ENCODE measurements at places on chromosomes 11 and 22.
A peak's percentile ranks its signal among the peaks of the same experiment; 100 is the strongest.

DNA sequence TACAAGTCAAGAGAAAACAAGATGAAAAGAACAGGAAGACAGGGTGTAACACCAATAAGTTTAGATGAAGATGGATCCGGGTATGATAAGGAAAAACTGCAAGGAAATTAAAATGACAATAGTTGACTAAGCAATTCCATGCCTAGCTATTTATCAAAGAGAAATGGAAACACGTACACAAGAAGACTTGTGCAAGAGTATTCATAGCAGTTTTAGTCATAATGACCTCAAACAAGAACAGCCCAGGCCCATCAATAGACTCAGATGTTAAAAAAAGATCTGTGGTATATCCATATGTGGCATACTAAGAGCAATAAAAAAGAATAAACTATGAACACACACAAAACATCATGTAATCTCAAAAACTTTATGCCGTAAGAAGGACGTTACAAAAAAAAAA, 33.2 kb downstream of the SLC5A12 start:
- no peak for DNase-seq

- no peak for DNase-seq
These were observed 10.4 kb upstream of the MRGPRD start for GRCh38 chr11:68990995-68991780.

GRCh38 chr11:10019906-10020682, 273.9 kb downstream of the SBF2 start:
- no peak for DNase-seq

- DNase-seq: no peak
These were observed 182.6 kb downstream of the TRPC6 start for GRCh38 chr11:101401245-101401644.

DNA sequence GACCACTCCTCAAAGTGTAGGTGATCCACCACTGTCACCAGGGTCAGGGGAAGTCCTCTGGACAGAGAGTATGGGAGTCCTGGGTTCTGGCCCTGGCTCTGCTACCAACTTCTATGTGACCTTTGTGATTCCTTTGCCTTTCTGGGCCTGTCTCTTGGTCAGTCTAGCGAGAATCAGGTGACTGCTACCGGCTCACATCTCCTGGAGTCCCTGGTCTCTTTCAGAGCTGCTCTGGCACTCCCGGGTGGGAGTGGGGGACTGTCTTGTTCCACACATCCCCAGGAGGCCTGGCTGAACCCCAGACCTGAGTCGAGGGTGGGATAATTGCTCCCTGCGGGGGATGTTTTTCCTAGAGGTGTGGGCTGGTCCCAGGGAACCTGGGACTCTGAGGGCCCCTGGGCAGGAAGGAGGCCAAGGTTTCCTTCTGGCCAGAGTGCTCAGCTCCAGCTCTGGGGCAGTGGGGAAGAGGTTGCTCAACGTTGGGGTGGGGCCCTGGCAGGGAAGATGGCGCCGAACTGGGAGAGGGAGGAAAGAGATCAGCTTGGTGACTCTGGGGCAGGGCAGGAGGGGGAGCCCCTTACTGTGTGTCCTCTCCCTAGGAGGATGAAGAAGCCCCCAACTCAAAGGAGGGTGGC, 2.1 kb downstream of the SOX10 start:
- DNase-seq: no peak

- DNase-seq: no peak
These were observed 138.1 kb downstream of the SHANK2 start for GRCh38 chr11:71114124-71114851.

GRCh38 chr11:125579811-125580210, 10.5 kb downstream of the EI24 start:
- DNase-seq: no peak

DNA sequence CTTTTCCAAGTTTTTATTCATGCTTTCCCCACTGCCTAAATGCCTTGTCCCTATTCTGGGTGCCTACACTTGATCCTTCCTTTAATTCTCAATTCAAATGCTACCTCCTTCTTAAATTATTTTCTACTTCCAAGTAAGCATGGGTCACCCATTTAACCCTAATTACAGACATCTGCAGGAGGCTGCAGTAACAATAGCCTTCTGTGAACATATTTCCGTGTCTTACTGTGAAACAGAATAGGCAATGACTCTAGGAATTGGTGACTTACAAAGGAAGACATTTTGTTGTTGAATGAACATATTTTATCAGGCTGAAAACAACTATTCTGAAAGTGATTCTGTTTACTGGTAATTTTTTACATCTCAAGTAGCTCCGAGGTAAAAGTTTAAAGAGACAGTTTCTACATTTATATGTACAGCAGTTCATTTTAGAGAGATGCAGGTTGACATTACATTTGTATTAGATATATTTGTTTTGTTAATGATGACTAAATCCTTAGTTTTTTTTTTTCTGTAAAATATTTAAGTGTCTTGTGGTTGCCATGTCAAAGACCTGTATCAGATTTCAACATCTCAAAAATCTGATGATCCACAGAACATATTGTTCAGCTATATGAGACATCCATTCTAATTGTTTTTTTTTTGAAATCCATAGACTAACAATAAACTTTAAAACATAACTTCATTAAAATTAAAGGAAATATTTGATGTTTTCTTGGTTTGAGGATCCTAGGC, 316.8 kb downstream of the CASP12 start:
- no peak for DNase-seq

GRCh38 chr11:115903179-115903578, 399.0 kb upstream of the CADM1 start:
- no peak for DNase-seq

DNA sequence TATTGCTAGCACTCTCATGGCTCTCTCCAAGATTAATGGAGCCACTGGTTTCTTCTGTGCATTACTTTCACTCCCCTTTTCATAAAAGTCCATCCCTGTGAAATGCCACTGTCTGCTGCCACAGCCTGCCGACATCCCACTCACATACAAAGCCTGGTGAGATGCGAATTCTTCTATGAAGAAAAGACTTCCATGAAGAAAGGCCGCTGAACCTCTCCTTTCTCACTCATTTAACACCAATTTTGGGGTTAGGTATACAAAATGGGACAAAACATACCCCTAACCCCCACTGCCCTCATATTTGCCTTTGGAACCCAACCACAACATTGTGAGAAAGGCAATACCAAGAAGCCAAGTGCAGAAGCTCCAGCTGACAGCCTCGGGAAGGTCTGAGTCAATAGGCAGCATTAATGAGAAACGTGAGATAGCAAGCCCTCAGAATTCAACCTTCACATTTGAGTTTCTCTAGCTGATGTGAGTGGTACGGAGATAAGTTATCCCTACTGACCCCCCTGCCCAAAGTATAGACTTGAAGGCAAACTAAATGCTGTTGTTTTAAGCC, 156.4 kb downstream of the ATG16L2 start:
- no peak for DNase-seq

DNA sequence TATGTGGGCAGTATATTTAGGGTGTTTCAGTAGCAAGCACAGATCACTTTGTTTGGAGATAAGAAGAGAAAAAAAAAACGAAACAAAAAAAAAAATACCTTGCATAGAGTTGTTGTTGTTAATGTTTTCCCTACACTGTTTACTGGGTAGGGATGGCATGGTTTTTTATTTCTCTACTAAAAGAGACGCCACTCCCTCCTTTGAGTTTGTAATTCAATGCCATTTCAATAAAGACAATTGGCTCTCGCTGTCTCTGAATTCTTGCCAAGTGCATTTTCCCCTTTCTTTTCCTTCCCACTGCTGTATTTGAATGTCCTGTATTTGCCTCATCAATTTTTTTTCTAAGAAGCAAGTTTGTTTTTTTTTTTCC, 213.9 kb upstream of the UBASH3B start:
- no peak for DNase-seq

DNA sequence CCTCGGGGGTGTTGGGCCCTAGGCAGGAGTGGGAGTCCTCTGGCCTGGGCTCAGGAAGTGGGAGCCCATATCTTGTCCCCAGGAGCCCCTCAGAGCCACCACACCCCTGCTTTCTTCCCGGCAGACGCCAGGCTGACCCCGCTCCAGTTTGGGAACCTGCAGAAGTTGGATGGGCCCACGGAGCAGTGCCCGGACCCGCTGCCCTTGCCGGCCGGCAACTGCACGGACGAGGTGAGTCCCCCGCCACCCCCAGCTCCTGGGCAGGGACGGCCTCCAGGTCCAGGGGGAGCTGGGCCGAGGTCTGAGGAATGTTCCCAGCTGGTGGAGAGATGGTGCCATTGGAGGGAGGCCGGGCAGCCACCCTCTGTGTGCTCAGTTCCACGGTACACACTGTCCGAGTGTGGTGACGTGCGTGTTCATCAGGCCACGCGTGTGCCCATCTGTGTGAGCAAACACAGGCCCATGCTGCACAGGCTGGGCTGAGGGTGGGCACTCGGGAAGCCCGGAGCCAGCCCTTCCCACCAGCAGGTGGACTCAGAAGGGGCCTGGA, 4.8 kb downstream of the MUC5B start:
- DNase-seq: no peak

DNA sequence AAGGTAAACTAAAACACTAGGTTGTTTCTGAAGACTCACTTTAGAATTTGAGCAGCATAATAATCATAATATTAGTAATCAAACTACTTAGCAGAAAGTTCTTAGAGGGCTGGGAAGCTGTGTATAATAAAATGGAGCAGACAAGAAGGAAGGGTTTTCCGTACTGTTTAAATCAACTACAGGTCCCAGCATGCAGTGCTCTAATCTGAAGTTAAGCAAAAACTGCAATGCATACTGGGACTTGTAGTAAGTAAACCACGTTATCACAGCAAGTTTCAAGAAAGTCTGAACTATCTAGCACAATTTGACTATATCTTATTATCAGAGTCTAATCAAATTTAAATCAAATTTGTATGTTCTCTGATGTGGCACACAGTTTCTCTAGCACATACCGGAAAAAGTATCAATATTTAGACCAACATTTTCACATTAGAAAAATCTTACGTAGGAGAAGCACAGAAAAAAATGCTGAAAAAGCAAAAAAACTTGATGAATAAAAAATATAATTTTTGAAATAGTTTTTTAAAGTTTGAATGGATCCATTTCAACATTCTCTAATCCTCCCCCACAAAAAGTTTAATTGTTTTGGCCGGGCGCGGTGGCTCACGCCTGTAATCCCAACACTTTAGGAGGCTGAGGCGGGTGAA, 8.2 kb downstream of the PHF21A start:
- DNase-seq: no peak

- DNase-seq: no peak
These were observed 16.2 kb downstream of the P2RY6 start for GRCh38 chr11:73288192-73288872.

- peak; percentile 81 for DNase-seq
These were observed 104.7 kb downstream of the ETS1 start for GRCh38 chr11:128482512-128483191.

All from activated CD8-positive, alpha-beta memory T cell treated with anti-CD3 and anti-CD28 coated beads for 24 hours (primary cell).